ENCODE measurements at places on chromosomes 3 and 15.

DNA sequence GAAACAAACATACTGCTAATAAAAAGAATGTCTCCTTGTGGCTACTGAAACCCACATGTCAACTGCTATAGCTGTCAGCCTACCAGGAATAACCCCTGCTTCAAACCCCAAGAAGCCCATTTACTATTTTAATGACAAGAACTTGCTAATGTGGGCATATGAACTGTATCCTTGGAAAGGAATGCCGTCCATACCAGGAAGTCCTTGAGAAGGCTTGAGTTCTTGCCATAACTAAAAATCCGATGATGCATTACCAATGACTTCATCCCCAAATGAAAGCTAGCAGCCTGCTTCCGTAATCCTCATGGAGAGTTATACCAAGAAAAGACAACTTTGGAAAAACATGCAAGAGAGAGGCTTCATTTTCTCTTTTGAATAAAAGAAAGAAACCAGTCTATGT, 34.8 kb downstream of the MINDY4B start:
- ATAC-seq: no peak

- no peak for ATAC-seq
Measured at GRCh38 chr3:148307443-148307843, 390.3 kb upstream of the AGTR1 start.

DNA sequence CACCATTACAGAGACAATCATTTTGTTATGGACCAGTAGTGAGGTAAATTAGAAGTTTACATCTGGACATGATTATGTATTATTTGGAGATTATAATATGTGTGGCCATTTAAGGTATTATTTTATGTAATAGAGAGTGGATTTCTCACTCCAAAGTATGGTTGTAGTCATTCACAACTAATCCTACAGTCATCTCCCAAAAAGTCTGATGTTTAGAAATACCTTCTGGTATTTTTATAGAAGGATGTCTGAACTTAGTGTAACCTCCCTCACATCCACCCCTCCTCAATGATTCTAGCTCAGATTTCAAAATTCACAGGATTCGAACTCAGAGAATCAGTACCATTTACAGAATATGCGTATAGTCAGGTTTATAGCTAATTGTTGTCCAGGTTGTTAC, 346.6 kb upstream of the MEIS2 start:
- ATAC-seq: no peak

GRCh38 chr3:167978486-167978885, 117.2 kb downstream of the GOLIM4 start:
- no peak for ATAC-seq

GRCh38 chr15:99906311-99906710, 173.1 kb upstream of the LYSMD4 start:
- ATAC-seq: no peak

All from esophagus mucosa (tissue), 1 donor.